ENCODE measurements at places on chromosomes 4 and X.

DNA sequence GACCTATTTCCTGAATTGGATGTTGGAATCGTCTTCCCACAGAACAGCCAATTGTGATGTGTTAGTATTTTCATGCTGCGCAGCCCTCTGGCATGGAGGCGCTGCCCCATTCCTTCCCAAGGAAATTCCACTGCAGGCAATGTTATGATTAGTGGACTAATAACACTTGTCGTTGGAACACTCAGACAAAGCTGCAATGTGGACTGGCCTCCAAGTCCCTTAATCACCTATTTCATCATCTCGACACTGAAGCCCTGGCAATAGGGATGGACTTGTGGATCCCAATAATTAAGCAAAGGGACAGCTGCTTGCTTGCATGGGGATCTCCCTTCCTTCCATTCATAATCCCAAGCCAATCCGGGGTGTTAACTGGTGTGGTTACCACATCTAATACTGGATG lies 78.8 kb upstream of the PLAC1 start:
- no peak for DNase-seq

DNA sequence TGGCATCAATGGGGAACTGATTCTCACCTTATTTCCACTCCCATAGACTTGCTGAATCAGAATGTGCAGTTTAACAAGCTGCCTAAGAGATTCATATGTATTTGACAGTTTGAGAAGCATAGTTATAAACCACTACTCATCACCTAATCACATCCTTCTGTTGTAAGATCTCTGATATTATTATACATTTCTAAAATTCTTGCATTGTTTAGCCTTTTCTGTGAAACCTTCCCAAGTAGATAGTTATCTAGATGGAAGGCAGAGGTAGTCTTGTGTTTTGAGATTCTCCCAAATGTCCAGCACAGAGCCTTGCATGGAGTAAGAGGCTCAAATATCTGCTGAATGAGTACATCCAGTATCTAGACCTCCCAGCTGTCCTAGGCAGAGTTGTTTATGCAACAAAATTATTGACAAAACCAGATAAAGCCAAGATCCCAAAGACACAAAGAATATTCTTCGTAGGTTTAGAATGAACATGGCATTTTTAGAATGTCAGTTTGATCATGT lies 227.3 kb downstream of the KDR start:
- DNase-seq = no peak

- DNase-seq = no peak
Observed at GRCh38 chrX:108312957-108313356, 125.3 kb downstream of the COL4A6 start.

GRCh38 chrX:101659601-101660063 lies at the start of gene ARMCX2:
Gene ARMCX2, minus strand, starts transcription at chrX:101659850. Its CDS starts 2,262 bp downstream, at chrX:101657588.
- no peak for DNase-seq

DNA sequence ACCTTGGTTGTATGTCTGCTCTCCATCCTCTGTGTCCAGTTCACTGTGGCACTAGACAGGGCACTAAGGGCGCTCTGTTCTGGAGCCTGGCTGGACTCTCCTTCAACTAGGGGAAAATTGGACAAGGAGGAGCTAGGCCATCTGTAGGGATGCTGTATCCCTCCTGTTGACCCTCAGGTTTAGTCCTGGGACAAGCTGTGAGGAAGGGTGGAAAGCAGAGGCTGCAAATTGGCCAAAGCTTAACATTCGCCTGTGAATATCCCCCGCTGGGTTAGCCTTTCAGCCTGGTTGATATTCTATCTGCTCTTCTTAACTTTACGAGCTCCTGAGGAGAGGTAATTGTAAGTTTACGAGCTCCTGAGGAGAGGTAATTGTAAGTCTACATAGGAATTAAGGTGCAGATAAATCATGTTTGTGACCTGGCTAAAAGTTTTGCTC lies 64.4 kb upstream of the ENPEP start:
- no peak for DNase-seq

- DNase-seq = peak; percentile 45
Observed at GRCh38 chr4:42151568-42152506, 618 bp downstream of the BEND4 start.

DNA sequence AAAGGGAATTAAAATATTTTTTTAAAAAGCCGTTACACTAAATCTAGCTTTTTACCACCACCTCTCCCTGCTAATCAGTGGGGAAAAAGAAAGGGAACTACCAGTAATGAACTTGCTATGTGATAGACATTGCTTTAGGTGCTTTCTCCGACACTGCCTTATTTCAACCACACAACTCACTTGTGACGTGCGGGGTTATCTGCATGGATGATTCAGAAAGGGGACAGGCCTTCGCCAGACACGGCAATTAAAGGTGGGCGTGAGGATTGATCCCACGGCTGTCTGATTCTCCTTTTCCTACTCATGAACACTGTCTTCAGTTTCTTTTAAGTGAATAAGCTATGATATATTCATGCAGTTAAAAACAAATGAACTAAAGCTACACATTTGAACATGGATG lies 882 bp upstream of the CXCR3 start:
- DNase-seq = no peak

GRCh38 chrX:133670383-133670782 lies 255.1 kb upstream of the GPC4 start:
- peak; percentile 25 for DNase-seq

DNA sequence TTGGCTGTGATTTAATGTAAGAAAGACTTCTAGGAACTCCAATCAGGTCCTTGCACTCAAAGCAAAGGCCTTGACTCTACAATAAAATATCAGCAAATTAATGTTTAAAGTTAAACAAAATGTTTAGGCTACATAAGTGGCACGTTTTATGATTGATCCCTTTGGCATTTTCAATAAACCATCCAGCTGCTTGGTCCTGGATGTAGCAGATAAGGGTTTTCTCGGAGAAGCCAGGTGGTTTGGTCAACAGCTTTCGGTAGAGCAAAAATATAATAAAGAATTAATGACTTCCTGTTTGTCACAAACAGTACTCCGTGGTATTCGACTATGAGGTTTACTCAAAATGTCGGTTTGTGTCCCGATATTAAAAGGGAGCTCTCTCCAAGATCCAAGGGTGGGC lies 95.8 kb downstream of the GEMIN8 start:
- DNase-seq = no peak

Measured in RPMI8226 (cell line).